Stimulated activated CD4-positive, alpha-beta T cell treated with anti-CD3 and anti-CD28 coated beads, Interleukin-4, amount 100 ng/mL, for 4 hours (primary cell): ENCODE measurements at places on chromosomes 7 and 10.

DNA sequence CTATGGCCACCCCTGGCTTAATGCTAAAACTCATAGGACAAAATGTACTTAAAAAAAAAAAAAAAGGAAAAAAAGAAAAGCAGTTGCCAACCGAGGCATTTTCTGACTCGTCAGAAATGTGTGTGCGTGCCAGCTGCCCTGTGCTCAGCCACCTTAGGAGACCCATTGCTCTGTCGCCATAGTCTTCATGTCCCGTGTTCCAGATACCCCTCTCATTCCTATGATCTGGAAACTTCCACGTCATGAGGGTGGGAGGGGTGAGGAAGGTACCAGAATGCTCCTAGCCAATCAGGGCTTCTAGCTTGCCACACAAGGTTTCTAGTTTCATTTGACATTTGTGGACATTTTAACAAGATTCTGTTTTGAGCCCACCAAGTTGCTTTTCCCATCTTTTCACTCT is 212.9 kb downstream of the TCF7L2 start:
- no peak for DNase-seq

- no peak for DNase-seq
These were observed 28.1 kb downstream of the LRGUK start for GRCh38 chr7:134155206-134155605.

GRCh38 chr10:24406809-24407483 is 198.0 kb downstream of the KIAA1217 start:
- no peak for DNase-seq

GRCh38 chr10:30554440-30554825 is 75.1 kb downstream of the LYZL2 start:
- no peak for DNase-seq

GRCh38 chr10:124534826-124535601 is 73.4 kb downstream of the LHPP start:
- DNase-seq = no peak

GRCh38 chr10:124200011-124200410 is 106.6 kb upstream of the CHST15 start:
- no peak for DNase-seq

DNA sequence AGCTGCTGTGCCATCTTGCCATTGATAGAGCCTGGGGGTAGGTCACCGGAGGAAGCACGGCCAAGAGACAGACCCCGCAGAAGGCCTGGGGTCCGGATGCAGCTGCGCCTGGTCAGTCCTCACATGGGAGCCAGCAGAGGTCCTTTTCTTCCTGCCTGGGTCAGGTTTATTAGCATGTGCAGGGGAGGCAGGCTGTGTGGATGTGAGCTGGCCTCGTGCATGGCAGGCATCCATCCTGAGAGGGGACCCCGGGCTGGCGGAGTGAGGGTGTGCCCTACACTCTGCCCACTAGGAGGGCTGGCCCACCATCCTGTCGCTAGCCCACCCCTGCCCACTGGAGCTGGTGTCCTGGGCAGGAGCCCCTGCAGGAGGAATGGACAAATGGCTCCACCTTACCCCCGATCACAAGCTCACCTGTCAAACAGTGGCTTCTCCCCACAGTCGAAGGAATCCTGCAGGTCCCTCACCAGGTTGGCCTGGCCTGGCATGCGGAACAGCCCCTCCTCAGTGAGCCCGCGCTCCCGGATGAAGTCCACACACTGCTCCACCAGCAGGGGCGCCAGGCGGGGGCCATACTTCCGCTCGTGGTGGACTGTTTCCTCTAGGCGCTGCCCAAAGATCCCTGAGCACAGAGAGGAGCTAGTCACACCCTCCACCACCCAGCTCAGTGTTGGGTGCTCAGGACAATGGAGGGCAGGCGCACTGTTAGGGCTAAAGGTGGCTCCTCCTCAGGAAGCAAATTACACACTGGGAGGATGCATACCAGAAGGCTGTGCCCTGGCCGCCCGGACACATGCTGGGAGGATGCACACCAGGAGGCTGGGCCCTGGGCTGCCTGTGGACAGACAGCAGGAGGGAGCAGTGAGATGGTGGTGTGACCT is 145.4 kb downstream of the ARHGAP22 start:
- no peak for DNase-seq

GRCh38 chr7:158084555-158084954 is 503.1 kb downstream of the PTPRN2 start:
- no peak for DNase-seq
